NCI-H1436 treated with DMSO at 0.1 percent for 48 hours (cell line): ENCODE measurements at places on chromosomes 16 and 17.
A peak's percentile ranks its signal among the peaks of the same experiment; 100 is the strongest.

DNA sequence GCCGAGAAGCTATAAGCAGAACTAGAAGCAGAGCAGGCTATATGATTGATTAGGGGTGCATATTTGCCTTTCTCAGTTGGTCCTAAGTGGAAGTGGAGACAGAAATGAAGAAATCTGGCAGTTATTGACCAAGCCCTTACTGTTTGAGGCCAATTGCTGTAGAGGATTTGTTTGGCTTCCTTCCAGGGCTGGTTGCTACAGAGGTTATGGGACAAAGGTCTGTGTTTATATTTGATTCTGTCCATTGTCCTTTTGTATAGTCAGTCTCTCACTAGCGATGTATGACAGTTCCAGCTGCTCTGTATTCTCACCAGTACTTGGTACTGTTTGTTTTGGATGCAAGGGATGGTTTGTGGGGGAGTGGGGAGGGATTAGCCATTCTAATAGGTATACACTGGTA lies 7.3 kb upstream of the ALOX15 start:
- DNase-seq = no peak

- DNase-seq = no peak
Observed at GRCh38 chr17:42562388-42563142, 617 bp downstream of the COASY start.

GRCh38 chr17:45121055-45121454 lies 11.3 kb downstream of the PLCD3 start:
- DNase-seq = no peak

- DNase-seq = no peak
Observed at GRCh38 chr17:6470146-6470718, 26.0 kb downstream of the PIMREG start.

GRCh38 chr17:57316361-57316760 lies 60.0 kb downstream of the MSI2 start:
- no peak for DNase-seq

DNA sequence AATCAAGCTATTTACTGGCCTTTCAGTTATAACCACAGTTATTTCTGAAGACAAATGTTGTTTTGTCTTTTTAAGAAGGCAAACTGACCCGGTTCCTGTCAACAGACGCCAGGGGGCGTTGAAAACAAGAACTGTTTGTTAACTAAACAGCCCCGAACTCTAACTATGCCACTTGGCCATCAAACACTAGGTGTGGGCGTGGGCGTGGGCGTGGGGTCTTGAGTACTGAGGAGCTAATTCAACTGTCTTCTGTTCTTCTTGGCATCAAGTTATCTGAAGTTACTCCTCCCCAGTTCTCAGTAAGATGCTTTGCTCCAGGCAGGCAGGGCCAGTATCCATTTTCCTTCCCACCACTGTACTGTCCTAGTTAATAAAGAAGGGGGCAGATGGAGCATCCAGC lies 63.3 kb upstream of the MTMR4 start:
- DNase-seq = no peak

GRCh38 chr16:67481561-67482232 lies 740 bp upstream of the ATP6V0D1 start:
- DNase-seq = no peak

DNA sequence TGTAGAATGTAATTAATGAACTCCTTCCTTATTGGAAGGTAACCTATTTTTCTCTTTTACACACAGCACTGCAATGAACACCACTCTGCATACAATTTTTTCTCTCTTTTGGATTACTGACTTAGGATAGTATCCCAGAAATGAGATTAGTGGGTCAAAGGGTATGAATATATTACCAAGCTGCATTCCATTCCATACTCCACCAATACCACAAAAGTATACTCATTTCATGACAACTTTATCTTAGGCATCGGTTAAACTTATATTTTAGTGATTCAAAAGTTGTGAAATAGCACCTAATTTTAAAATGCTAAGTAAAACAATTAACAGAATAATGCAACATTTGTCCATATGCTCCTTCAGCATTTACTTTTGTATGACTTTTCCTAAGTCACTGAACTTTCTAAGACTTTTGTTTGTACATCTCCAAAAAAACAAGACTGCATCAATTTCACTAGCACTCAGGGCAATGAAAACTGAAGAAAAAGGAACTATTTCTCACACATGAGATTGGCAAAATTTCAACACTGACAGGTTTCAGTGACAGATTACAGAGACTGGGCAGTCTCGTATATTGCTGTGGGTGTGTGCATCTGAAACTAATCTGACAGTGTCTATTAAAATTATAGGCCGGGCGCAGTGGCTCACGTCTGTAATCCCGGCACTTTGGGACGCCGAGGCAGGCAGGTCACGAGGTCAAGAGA lies 32.1 kb downstream of the HELZ start:
- no peak for DNase-seq

GRCh38 chr16:56013962-56014552 lies 138.9 kb upstream of the CES5A start:
- no peak for DNase-seq

DNA sequence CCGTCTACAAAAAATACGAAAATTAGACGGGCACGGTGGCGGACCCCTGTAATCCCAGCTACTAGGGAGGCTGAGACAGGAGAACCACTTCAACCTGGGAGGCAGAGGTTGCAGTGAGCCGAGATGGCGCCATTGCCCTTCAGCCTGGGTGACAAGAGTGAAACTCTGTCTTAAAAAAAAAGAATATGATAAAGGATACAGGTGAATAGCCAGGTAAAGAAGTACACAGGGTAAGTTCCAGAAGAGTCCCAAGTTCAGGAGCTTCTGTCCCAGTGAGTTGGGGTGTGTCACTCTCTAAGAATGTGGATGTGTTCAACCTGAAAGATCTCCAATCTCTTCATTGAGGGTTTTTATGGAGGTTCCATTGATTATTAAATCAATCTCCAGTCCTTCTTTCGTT lies 6.8 kb downstream of the TMC5 start:
- DNase-seq = no peak

DNA sequence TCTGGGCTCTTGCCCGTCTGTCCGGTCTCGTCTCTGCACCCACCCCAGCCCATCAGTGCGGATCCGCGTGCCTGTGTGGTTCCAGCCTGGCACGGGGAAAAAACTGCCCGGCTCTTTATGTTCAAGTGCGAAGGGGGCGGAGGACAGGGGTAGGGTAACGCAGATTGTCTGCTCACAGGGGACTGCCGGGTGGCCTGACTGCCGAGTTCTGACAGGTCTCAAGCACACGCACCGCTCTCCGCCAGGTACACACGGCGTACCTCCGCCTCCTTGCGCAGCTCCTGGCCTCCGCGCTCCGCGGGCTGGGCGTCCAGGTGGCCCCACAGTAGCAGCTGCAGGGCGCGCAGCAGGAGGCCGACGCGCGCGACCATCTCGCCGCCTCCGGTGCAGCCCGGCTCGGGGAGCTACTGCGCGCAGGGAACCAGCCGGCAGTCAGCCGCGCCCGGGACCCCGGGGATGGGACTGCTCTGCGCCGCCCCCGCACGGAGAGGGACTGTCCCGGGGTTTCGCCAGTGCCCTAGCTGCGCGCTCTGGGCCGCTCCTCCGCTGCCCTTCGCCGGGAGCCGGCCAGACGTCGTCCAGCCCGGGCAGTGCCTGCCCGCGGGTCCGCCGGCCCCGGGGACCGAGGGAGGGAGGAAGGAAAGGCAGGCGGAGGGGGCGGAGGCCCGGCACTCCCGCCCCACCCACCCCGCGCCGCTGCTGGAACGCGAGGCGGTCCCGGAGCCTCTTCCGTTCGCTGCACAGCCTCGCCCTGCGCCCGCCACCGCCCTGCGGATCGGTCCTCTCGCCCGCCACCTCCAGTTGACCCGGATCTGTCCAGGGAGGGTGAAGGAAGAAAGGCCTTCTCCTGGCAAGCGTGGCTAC lies at the start of gene MMP28:
MMP28 (minus strand) TSS at position 635 of the 864 bp plus-strand sequence; CDS start at position 371, 264 bp downstream.
- DNase-seq = no peak

GRCh38 chr16:57866529-57866918 lies 64.2 kb upstream of the KIFC3 start:
- DNase-seq = no peak

GRCh38 chr17:78497115-78497540 lies 80.1 kb downstream of the DNAH17 start:
- peak; percentile 25 for DNase-seq

- DNase-seq = no peak
Observed at GRCh38 chr16:86667035-86667434, 88.7 kb downstream of the FOXL1 start.

- DNase-seq = no peak
Observed at GRCh38 chr16:22016927-22017326, 9.0 kb downstream of the MOSMO start.

GRCh38 chr16:69741519-69741918 lies 13.2 kb downstream of the NOB1 start:
- no peak for DNase-seq

GRCh38 chr16:74718140-74718539 lies 17.5 kb upstream of the MLKL start:
- no peak for DNase-seq

DNA sequence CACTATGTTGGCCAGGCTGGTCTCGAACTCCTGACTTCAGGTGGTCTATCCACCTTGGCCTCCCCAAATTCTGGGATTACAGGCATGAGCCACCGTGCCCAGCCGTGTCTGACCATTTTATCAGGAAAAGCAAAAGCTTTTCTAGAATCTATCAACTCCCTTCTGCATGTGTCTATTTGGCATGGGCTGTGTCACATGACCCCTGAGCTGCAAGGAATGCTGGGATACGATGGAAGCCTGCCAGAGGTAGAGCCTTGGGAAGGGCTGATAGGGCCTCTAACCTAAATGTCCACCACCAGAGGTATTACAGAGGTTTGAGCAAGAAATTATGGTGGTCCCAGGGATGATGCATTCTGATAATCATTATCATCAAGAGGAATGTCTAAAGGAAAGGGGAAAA lies 616.2 kb downstream of the WWOX start:
- DNase-seq = no peak

DNA sequence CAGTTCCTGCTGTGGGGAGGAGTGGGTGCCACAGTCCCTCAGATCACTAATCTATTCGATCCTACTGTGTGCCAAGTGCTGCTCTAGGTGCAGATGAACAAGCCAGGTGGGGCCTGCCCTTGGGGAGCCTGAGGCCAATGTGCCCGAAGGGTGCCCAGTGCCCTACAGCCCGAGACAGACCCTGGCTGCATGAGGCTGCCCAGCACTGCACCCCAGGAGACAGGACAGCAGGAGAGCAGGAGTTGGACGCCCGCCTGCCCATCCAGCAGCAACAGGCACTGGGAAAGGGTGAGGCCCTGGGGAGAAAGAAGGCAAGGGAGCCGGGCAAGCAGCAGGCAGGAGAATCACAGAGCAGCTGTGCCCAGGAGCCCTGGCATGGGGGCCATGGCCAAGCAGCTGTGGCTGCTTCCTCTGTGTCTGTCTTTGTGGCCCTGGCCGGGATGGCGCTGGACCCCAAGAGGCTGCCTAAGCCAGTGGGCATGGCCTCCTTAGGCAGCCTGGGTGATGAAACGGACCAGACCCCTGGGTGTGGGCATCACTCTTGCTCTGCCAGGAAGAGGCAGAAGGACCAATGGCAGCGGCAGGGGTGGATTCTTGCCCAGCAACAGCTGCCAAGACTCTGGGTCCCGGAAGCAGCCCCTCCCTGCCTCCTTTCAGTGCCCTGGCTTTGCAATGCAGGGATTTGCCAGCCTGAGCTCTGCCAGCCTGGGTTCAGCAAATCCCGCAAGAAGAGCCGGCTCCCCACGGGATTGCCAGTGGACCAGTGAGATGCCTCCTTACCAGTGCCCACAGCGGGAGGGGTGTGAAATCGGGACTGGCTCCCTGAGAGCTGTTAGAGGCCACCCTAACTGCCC lies 179.6 kb upstream of the TNRC6C start:
- DNase-seq = peak; percentile 57

GRCh38 chr17:50955160-50955559 lies 89.0 kb upstream of the TOB1 start:
- no peak for DNase-seq

GRCh38 chr17:60300949-60301348 lies 91.0 kb downstream of the USP32 start:
- DNase-seq = no peak

DNA sequence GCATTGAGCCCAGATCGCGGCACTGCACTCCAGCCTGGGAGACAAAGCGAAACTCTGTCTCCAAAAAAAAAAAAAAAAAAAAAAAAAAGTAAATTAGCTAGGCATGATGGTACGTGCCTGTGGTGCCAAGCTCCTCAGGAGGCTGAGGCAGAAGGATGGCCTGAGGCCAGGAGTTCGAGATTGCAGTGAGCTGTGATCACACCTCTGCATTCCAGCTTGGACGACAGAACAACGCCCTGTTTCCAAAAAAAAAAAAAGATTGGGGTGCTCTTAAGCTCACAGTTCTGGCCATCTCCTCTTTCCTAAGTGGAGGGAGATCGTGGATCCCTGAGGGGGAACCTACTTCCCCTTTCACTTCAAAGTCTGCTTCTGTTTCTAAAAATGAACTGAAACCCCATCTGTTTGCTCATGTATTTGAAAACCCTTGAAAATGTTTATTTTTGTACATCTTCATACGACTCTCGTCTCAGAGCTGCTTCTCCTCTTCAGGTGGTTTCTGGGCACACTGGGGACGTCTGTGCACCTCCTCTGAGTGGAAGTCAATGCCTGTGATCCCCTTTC lies 138.8 kb downstream of the PRKCA start:
- no peak for DNase-seq

DNA sequence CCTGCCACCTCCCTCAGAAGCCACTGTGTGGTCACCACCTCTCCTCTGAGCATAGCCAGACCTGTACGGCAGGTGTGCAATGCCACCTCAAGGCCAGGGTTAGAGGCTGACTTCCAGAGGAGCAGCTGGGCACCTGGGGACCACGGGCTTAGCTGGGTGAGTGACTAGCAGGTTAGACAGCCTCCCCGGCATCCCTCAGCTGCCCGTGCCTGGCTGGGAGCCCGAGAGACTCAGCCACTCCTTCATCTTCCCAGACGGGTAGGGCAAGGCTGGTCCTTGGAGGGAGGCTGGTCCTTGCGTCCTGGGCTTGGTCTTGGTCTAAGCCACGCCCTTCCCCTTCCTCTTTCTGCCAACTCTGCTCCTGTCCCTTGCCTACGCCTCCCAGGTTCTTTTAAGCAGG lies 7.8 kb downstream of the CRHR1 start:
- no peak for DNase-seq

GRCh38 chr17:55730808-55731207 lies 8.1 kb upstream of the TMEM100 start:
- no peak for DNase-seq

DNA sequence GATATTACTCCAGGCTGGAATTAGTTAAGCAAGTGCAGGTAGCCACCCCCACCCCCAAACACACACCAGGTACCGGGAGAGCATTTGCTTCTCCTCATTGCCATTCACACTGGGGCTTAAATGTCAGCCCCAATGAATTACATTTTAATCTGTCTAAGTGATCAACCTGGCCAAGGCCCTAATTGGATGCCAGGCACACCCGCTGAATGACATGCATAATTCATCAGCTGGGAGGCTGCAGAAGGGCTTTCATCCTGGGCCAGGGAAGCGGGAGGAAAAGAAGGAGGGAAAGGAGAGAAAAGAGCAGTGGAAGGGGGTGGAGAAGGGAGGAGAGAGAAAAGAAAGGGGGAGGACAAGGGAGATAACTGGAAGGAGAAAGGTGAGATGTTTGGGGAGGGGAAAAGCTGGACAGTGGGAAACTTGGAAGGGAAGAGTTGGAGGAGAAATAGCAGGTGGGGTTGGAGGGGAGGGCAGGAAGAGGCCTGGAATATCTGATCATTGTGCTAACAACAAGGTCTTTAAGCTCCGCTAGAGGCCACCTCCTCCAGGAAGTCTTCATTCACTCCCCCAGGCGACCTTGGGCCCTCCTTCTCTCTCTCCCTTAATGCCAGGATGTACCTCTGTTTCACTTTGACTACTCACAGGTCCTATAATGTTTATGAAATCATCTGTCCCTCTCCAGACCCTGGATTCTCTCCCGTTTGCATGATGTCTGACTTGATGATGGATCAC lies 40.1 kb upstream of the CES5A start:
- DNase-seq = no peak

- DNase-seq = no peak
Observed at GRCh38 chr16:3444032-3444388, 530 bp downstream of the NAA60 start.

GRCh38 chr17:67285360-67285759 lies 40.4 kb upstream of the HELZ start:
- DNase-seq = no peak
